ENCODE measurements at places on chromosomes 7 and 10. TPM values are rescaled to one million over a fixed set of nuclear protein-coding genes. Genes with fewer than 3 reads are reported as not detected.

HOXA7 gene
- not detected for total RNA-seq

COL17A1 gene
- total RNA-seq: 2.2 TPM

LBX1 gene
- total RNA-seq: not detected

GFRA1 gene
- 0.93 TPM for total RNA-seq

PLPP4 gene
- total RNA-seq: not detected

TRIM74 gene
- 1.7 TPM for total RNA-seq

CLDN3 gene
- not detected for total RNA-seq

ZEB1 gene
- total RNA-seq: 104 TPM

CARD11 gene
- 0.15 TPM for total RNA-seq

SLC18A3 gene
- total RNA-seq: not detected

CACNB2 gene
- 28.2 TPM for total RNA-seq

RBM20 gene
- total RNA-seq: 152 TPM

PTPN12 gene
- total RNA-seq: 41.9 TPM

CCDC3 gene
- total RNA-seq: 15.4 TPM

GLRX3 gene
- 86.0 TPM for total RNA-seq

OR2A1 gene
- total RNA-seq: not detected

TRPV6 gene
- not detected for total RNA-seq

HIPK2 gene
- 126 TPM for total RNA-seq

HECW1 gene
- not detected for total RNA-seq

FRMPD2 gene
- total RNA-seq: not detected

C10orf53 gene
- not detected for total RNA-seq

FAM221A gene
- 2.7 TPM for total RNA-seq

RNF148 gene
- total RNA-seq: 0.20 TPM

Measured in heart left ventricle (tissue), 16 donors.